Posterior vena cava (tissue), 2 donors: ENCODE measurements at places on chromosomes 12 and 14.

GRCh38 chr12:47843226-47843980, 23.7 kb upstream of the HDAC7 start:
- no peak for DNase-seq

GRCh38 chr14:96102081-96102856, 63.1 kb downstream of the C14orf132 start:
- DNase-seq, result peak; percentile 19

DNA sequence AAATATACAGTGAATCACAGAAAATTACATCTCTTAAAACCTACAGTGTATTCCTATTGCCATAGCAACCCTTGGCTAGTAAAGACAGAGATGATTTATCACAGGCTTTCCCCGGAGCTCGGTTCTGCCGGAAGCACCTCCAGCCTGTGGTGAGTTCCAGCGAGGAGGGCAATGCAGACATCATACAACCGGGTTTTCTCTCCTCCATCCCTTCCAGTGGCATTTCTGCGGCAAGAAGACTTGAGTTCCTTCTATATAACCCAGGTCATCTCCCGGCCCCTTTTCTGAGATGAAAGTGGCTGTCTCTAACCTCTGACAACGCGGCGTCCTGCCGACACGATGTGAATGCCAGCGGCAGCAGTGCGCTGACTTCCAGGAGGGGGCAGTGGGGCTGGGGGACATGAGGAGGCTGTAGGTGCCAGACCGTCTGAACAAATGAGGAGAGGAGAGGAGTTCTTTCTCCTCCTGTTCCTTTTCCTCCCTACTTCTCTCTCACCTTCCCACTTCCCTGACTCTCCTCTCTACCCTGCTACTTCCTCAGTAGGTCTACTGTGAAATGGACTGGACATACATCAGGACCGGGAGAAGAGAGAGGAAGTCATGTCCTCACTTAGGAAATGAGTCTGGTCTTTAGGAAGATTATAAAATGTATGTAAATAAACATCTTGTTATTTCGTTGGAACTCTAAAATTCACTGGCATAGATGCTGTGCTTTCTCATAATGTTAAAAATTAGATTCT, 68.6 kb upstream of the MAX start:
- DNase-seq, result no peak

DNA sequence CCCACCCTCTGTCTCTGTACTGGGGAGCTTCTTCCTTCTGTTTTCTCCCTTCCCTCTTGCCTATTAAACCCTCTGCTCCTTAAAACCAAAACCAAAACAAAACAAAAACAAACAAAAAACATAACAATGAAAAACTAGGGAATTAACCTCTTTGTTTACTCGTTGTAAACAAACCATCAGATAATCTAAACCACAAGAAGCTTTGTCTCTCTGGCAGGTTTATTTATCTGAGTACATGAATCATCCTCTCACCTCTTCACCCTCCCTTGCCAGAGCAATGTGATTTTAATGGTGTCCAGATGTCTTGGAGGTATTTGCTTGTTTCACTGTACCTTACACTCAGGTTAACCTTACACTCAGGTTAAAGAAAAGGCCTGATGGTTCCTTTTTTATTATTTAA, 66.1 kb downstream of the DYRK2 start:
- no peak for DNase-seq

DNA sequence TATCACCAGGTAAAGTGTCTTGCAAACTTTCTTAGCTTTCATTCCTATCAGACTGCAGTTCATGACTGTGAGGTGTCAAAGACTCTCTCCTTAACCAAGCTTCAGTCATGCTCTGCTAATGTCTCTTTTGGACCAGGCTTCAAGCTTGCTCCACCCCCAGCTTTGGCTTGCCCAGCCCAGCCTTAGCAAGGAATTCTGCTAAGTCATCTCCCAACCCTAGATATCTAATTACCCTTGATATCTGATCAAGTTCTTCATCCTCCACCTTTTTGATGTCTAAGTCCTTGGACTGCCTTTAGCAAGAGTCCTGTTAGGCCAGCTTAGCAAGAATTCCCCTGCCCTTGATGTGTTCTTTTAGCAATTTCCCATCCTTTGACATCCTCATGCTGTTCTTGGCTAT, 108.9 kb upstream of the FGD4 start:
- no peak for DNase-seq

- no peak for DNase-seq
Observed at GRCh38 chr14:72479461-72479931, 414.4 kb downstream of the DPF3 start.

GRCh38 chr12:88235183-88235833, 93.2 kb downstream of the TMTC3 start:
- no peak for DNase-seq

GRCh38 chr14:96055065-96055752, 16.0 kb downstream of the C14orf132 start:
- DNase-seq, result no peak

- no peak for DNase-seq
Observed at GRCh38 chr12:79128956-79129355, 264.4 kb downstream of the SYT1 start.

GRCh38 chr12:18254081-18254480, 7.2 kb upstream of the PIK3C2G start:
- DNase-seq, result no peak

DNA sequence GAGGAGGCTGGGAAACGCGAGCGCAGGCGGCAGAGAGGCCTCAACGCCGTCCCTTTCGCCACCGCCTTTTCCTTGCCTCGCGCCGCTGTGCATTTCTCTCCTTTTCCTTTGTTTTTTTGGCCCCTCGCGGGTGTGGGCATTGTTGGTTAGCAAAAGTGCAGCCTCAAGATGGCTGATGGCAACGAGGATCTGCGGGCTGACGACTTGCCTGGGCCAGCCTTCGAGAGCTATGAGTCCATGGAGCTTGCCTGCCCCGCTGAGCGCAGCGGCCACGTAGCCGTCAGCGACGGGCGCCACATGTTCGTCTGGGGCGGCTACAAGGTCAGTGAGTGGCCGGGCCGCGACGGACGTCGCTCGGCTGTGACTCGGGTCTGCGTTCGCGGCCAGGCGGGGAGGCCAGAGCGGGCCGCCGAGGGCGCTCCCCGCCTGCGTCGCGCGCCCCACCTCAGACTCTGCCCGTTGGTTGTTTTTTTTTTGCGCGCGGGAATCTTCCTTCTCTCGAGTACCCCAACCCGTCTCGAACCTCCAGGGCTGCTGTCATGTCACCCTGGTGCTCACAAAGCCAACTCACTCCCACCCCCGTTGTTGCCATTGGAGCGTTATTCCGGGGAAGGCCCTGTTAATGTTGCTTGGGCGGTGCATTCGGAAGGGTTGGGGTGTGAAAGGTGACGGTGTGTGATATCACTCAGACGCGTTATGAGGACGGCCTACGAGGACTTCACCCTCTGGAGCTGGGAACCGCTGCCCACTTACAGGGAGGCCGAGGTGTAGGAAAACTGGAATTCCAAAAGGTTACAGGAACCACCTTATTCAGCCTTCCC, 558 bp downstream of the KLHDC2 start:
- DNase-seq, result peak; percentile 86

- no peak for DNase-seq
Observed at GRCh38 chr12:65557438-65558181, 266.7 kb upstream of the HMGA2 start.

DNA sequence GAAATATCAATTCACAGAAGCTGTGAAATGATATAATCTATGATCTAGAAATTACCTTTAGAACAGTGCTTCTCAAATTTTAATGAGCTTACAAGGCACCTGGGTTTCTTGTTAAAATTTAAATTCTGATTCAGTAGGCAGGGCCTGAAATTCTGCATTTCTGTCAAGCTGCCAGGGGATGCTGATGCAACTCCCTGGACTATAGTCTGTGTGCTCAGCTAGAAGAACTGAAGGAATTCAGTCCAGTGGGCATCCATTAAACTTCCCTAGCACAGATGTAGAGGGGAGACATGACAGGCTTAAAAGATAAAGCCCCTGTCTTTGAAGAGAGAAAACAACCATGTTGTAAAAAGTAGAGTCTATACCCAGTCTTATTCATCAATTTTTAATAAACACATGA, 441.8 kb downstream of the TMTC2 start:
- DNase-seq, result no peak

GRCh38 chr14:84891404-84891803, 638.5 kb upstream of the FLRT2 start:
- DNase-seq, result no peak

DNA sequence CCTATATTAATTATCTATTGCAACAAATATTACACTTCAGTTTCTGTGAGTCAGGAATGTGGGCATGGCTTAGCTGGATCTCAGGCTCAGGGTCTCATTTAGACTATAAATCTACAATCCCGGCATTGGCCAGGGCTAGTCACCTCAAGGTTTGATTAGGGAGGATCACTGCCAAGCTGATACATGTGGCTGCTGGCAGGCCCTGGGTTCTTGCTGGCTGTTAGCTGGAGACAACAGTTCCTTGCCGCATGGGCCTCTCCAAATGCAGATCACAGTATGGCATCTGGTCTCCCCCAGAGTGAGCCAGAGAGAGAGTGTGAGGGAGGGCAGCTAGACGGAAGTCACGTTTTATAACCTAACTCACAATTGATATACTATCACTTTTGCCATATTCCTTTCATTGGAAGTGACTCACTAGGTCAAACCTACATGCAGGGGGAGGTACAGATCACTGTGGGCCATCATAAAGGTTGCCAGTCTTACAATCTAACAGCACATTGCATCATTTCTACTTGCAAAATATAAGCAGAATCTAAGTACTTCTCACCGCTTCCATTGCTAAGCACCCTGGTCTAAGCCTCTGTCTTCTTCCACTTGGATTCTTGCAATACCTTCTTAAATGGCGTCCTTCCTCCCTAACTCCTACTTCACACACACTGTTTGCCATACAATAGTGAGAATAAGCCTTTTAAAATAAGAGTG, 174.0 kb upstream of the ARHGAP5 start:
- no peak for DNase-seq

DNA sequence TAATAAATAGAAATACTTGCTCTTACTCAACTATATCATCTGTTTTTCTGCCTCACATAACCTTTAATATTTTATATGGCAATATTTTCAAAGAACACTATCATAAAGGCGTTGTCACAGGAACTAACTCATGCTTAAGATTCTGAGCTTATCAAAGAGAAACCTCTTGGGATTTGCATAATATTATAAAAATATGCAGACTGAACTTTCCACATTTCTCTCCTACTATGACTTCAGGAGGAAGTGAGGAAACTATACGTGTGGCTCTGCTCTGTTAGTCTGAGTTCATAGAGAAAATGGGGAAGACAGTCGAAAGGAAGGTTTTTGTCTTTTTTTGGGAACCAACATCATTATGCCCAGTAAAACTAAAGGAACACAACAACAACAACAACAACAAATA, 124.7 kb downstream of the GARIN6 start:
- DNase-seq, result no peak

DNA sequence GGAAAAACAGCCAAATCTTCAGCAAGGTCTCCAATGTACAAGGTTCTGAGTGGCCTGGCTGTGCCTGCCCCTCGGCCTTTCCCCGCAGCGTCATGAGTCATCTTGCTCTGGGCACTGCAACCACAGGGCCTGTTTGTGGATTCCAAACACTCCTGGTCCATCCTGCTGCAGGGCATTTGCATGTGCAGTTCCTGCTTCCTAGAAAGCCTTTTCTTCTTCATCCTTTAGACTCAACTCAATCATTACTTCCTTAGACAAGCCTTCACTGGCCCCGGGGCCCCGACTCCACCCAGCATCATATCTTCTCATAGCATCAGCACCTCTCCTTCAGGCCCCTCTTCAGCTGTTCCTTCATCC, 101.8 kb upstream of the EGLN3 start:
- DNase-seq, result no peak

DNA sequence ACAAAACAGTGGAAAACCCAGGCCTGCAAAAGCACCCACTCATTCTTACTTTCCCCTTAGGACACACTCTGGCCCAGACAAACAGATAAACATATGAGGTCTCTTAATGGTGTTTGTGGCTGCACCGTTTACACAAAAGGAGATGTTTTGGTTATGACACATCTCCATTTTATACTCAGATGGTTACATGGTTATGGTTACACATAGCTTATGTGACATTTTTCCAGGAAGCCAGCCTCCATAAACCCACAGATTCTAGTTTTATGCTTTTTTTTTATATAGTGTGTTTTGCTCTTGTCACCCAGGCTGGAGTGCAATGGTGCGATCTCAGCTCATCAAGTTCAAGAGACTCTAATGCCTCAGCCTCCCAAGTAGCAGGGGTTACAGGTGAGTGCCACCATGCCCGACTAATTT, 3.5 kb upstream of the KLRD1 start:
- no peak for DNase-seq

- no peak for DNase-seq
Observed at GRCh38 chr14:100076133-100076532, 10.9 kb downstream of the EVL start.

DNA sequence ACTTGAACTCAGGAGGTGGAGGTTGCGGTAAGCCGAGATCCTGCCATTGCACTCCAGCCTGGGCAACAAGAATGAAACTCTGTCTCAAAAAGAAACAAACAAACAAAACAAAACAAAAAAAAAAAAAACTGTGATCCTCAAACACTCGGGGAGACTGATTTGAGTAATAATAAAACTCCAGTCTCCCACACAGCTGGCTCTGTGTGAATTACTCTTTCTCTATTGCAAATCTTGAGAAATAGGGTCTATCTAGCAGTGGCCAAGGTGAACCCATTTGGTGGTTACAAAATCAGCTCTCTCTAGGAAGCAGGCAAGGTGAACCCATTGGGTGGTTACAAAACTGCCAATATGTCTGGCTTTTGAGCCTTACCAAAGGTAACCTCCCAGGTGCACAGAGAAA, 6.0 kb upstream of the ACOT6 start:
- DNase-seq, result no peak

DNA sequence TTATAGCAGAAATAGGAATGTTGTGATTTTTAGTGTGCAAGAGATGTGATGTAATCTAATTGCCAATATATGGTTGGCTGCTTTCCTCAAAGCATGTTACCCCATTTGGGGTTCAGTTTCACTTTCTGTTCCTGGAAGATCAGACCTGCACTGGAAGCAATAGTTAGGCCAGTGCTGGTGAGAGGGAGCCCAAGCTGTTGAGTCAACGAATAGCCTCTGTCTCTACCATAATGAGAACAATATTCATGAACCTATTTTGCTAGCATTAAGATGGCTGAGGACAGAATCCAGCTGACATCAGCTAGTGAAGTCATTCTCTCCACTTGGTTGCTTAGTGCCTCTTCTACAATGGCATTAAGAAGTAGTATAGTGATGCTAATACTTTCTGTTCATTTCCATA, 379.9 kb upstream of the DCN start:
- no peak for DNase-seq

GRCh38 chr14:94893411-94894160, 123.7 kb upstream of the GSC start:
- no peak for DNase-seq

GRCh38 chr12:69840727-69841126, 15.7 kb downstream of the MYRFL start:
- no peak for DNase-seq

GRCh38 chr14:69086537-69086936, 66.4 kb downstream of the DCAF5 start:
- DNase-seq, result no peak

DNA sequence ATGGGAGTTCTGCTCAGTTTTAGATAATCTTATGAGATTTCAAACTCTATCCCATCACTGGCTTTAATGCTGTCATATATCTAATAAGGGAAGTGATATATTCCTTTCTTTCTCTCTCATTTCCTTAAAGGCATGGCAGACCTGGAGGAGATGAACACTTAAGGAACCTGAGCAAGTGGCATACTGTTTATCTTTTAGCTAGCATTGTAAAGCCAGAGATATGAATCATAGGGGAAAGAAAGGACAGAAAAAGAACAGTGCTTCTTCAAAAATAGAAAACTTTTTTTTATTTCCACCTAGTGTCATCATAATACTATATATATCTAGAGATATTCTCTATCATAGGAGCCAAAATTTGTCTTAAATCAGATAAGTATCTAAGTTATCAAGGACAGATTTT, 68.3 kb upstream of the PSMA6 start:
- DNase-seq, result no peak
